ENCODE measurements at places on chromosomes 4 and X.

DNA sequence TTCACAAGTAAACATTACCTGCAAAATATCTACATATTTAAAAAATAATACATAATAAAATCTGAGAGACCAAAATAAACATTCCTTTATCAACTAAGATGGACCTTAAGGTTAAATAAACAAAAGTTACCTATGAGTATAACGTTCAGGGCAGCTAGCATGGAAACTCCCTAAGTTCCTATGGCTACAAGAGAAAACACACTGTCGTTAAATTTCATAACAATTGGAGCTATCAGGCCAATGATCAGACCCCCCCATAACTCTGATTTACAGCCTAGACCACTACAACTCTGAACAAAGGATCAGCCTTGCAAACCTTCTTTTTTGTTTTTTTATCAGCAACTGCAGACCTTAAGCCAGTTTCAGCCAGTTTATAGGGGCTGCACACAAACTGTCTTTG, 1418.4 kb downstream of the PCDH18 start:
- no peak for DNase-seq

DNA sequence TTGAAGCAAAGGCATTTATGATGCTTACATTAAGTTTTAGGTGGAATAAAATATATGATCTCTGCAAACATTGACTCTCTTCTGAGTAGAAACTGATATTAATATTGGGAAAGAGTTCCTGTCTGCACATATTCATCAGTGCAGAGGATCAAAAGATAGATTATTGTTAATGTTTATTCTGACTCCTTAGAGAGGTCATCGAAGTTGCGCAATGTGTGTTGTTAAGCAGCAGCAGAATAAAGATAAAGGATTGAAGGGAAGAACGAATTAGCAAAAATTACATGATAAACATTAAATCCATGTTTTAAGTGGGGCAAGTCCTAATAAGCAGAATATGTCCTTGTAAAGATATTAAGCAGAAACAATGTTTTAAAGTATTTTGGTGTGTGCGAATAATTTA, 72.6 kb upstream of the MBNL3 start:
- DNase-seq = no peak

DNA sequence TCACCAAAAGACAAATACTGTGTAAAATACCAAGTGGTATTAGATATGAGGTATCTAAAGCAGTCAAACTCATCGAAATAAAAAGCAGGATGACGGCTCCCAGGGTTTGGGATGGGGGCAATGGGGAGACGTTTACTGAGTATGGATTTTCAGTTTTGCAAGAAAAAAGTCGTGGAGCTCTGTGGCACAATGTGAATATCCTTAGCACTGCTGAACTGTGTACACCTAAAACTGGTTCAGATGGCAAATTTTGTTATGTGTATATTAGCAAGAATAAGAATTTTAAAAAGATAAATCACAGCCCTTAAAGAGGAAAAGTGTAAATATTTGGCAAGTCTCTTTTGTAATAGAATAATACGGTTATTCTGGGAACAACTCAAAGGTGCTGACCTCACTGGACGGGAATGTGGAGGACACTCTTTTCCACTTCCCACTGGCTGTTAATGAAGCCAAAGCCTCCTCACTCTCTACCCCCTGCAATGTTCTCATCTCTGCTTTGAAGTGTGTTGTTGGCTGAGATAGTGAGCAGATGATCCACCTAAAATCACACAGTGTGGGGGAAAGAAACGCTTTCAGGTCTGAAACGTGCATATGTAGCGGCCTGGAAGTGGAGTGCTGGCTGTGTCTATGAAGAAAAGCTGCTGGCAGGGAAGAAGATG, 49.2 kb downstream of the SEL1L3 start:
- peak; percentile 38 for DNase-seq

DNA sequence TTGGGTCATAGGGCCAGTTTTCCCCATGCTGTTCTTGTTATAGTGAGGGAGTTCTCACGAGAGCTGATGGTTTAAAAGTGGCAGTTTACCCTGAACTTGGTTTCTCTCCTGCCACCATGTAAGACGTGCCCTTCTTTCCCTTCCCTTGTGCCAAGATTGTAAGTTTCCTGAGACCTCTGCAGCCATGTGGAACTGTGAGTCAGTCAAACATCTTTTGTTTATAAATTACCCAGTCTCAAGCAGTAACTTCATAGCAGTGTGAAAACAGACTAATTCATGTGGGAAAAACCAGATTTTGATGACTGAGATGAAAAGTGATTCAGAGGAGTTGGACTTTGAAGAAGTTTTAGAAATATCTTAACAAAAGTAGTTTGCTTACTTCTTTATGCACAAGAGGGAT, 101.4 kb downstream of the ARHGAP10 start:
- DNase-seq = no peak

DNA sequence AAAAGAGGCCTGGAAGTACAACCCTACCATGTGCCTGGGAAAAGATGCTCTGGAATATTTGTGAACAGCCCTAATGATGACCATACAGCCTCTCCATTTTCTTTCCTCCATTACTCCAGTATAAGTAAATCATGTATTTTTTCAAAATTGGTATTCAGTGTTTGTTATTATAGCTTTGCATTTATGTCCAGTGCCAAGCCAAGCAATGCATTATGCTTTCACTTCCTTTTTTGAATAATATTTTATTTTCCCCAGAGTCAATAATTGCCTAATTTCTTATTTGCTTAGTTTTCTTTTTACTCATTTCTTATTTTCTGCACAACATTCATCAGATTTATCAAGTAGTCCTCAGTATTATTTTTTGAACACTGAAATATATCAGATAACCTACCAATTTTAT, 49.3 kb upstream of the EOLA2 start:
- no peak for DNase-seq

- no peak for DNase-seq
Measured at GRCh38 chr4:121217351-121217750, 53.2 kb upstream of the TNIP3 start.

DNA sequence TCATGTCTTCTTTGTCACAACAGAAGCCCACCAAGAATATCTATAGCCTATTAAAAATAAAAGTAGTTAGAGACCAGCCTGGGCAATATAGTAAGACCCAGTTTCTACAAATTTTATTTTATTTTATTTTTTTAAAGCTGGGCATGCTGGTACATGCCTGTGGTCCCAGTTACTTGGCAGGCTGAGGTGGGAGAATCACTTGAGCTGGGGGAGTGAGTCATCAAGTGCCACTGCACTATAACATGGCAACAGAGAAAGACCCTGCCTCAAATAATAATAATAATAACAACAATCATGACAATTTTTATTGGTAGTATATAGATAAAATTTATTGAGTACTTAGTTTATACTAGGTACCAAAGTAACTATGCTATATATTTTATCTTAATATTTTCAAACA, 93.0 kb upstream of the NPFFR2 start:
- no peak for DNase-seq

GRCh38 chr4:3358656-3359055, 65.8 kb downstream of the RGS12 start:
- DNase-seq = no peak

DNA sequence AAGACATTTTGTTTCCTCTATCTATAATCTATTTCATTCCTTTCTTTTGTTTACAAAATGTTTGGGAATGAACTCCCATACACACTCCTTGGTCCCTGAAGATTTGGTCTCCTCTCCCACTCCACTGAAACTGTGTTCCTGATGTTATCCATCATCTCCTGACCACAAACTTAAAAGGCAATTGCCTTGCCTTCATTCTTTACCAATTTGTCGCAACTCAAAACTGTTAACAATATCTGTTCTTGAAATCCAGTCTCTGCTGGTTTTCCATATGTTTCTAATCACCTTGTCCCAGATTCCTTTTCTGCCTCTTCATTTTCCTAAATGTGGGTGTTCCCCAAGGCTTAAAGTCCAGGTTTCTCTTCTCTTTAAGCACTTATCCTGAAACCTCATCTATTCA, 262.2 kb upstream of the TTC29 start:
- DNase-seq = no peak

GRCh38 chr4:87911252-87911774, 64.2 kb upstream of the SPP1 start:
- DNase-seq = no peak

DNA sequence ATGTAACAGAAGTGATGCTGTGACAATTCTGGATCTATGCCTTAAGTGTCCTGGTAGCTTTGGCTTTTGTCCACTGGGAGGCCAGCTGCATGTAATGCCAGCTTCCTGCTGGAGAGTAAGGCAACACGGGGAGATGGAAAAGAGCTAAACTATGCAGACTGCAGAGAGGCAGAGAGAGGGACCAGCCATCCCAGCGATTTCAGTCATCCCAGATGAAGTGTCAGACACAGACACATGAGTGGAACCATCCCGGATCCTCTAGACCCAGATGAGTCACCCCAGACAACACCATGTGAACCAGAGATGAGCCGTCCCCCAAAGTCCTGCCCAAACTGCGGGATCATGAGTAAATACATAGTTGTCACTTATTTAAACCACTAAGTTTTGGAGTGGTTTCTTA, 14.6 kb downstream of the SRPX start:
- DNase-seq = no peak

DNA sequence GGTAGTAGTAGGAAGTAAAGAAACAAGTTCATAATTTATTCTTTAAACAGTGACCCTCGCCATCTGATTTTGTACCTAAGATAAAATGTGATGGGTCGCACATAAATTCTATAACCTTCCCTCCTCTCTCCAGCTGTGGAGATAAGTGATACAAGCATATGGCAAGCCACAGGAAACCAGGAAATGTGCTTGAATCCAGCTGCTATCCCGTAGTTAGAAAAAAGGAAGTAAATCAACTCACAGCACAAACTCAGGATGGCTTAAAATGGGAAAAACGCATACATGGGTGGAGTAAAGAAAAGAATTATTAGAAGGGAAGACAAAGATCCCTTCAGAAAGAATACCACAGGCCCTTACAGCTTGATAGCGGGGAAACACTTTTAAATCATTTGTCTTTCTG, 78.2 kb downstream of the ZNF827 start:
- no peak for DNase-seq

DNA sequence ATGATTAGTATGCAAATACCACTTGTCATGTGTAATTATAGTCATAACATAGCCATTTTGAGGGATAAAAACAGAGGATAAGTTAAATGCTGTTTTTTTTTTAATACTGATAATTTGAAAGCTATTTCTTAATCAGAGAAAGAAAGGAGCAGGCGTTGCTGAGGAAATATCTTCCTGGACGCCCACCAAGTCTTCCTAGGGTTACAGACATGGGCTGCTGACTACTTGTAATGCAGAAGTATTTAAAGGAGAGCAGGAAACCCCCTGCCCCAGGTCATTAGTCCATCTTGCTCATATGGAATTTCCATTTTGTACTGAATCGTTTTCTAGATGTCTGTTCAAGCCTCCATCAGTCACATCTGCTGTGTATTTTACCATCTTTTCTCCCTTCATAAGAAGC, 176.2 kb downstream of the ADGRL3 start:
- DNase-seq = no peak

GRCh38 chr4:97924341-97924958, 218.8 kb downstream of the STPG2 start:
- DNase-seq = no peak

DNA sequence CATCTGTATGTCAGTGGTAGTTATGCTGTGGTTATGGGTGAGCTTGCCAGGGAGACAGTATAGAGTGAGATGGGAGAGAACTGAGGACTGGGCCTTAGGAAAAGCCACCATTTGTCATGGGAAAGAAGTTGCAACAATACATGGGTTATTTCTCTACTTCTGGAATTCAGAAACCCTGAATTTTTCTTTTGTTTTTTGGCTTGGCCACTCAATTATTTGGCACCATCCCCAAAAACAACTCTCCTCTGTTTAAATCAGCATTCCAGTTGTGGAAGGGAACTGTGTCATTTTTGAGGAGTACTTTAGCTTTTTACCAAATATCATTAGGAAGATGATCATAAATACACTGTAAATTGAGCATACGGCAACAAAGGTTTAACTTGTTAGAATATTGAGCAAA, 41.1 kb upstream of the ACSL4 start:
- DNase-seq = no peak

DNA sequence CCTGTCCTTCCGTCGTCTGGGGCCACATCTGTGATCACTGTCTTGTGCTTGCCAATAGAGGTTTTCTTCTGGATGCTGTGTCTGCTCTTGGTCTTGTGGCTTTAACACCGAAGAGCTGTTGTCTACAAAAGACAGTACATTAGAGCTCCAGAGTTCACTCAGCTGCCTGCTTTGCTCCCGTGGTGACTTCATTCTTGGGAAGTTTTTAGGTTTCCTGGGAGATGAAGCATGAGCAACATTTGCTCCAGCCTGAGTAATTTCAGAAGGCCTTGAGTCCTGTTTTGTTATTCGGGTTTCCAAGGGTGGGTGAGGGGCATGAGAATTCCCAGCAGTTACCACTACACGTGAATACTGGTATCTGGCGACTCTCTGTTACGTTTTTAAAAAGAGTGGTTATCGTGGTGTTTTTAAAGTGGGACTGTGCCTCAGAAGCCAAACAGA, 189.2 kb downstream of the SHROOM3 start:
- peak; percentile 16 for DNase-seq

GRCh38 chrX:295136-295535, 14.0 kb downstream of the PLCXD1 start:
- no peak for DNase-seq

GRCh38 chr4:33940281-33940680, 2304.0 kb downstream of the ARAP2 start:
- DNase-seq = no peak

GRCh38 chr4:128600996-128601871, 208.3 kb upstream of the JADE1 start:
- no peak for DNase-seq

DNA sequence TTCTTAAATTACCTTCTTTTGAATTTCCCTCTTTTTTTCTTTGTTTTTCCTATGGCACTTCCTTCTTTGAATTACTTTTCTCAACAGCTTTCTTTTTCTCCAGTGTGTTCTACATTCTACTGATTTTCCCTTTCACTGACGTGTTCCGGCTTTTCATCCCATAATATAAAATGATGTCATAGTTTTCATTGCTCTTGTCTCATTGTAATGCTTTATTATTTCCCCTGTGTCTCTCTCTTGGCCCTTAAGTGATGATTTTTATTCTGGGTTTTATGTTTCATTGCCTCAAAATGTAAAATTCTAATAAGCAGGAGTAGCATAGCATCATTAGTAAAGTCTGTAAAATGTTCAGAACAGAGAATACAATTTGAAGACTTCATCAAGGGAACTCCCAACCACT, 299.3 kb downstream of the KCTD8 start:
- DNase-seq = no peak

DNA sequence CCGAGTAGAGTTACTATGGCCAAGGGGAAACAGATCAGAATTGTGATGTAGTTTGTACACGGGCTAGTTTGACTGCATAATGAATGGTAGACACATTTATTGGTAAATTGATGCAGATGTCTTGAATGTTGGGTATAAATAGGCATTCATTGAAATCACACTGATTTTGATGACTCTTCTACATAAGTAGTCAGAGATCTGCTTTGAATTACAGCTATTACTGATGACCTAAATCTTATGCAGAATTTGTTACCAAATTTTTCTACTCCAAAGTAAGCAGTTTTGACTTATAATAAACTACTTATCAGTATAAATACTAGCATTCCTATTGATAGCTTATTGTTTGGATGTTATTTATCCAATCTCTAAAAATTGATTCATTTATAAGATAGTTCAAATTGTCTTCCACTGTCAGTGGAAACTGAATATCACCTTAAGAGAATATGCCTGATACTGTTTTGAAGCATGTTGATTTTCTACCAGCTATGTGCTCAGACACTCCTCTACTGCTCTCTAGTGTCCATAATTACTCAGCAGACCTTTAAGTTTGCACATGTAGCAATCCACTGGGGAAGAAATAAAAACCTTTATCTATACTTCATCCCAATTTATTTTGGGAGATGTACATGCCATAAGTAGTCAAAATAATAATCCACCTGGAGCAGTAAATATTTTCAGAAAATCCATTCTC, 120.3 kb downstream of the RASL11B start:
- peak; percentile 47 for DNase-seq

GRCh38 chr4:88341227-88342192, 37.1 kb upstream of the HERC6 start:
- DNase-seq = no peak
